ENCODE measurements at places on chromosomes 16 and 17. TPM values are rescaled to one million over a fixed set of nuclear protein-coding genes. Genes with fewer than 3 reads are reported as not detected.

The KRTAP4-6 gene
- total RNA-seq: not detected

- no peak for DNase-seq
Observed at GRCh38 chr17:53227111-53227510, 595.6 kb upstream of the KIF2B start.

The HAP1 gene
- 0.31 TPM for total RNA-seq

DNA sequence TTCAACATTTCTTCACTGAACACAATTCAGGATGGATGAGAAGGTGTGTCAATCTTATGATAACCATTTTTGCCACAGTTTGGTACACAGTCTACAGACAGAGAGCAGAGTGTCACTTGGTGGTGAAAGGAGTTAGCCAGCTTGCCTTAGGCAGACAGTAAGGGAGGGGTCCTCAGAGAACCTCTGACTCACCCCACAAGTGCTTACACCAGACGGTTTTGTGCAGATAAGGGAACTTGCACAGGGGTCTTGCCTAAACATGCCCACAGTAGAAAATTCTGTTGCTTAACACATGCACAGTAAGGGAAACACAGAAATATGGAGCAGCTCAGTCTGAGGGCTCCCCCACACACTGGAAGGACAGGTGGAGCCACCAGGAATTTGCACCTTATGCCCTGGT, 204.5 kb upstream of the CDH8 start:
- no peak for DNase-seq

GRCh38 chr17:39486242-39486641, 25.0 kb downstream of the CDK12 start:
- no peak for DNase-seq

The ZSCAN10 gene
- total RNA-seq: 0.29 TPM

The MYH13 gene
- total RNA-seq: not detected

GRCh38 chr16:50372611-50373344, 4.0 kb upstream of the BRD7 start:
- no peak for DNase-seq

DNA sequence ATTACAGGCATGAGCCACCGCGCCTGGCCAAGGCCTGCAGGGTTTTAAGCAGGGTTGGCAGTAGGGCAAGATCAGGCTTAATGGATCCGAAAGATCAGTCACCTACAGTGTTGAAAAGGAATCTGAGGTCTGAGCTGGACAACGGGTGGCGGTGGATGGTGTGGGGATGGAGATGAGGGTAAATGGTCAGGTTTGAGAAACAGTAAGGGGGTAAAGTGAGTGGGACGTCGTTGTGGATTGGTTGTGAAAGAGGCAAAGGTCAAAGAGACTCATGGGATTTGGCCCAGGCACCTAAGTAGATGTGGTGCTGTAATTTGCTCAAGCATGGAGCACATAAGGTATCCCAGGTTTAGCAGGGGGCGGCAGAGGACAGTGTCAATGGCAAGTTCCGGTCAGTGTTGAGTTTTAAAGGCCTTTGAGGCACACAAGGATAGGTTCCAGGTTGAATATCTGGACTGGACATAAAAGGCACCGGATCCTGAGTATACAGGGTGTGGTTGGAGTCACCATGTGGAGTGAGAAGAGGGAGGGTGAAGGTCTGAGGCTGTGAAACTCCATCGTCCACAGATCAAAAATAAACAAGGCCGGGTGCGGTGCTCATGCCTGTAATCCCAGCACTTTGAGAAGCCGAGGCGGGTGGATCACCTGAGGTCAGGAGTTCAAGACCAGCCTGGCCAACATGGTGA, 1.1 kb upstream of the SLC16A5 start:
- no peak for DNase-seq

DNA sequence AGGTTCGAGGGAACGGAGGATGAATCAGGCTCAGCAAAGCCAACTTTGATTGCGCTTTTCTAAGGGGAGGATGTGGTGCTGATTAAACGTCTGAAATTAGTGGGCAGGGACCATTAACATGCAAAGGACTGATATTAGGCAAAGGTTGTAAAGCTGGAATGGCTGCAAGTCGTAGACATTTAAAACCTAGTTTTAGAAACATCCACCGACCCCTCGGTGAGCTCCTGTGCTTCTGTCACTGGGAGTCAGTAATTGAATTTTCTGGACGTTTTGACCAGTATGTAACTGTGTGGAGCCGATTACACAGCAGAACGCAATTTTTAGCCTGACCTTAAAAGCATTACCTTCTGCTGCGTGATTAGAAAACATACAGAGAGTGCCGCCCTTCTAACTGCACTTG, 220.6 kb upstream of the HSBP1 start:
- no peak for DNase-seq

GRCh38 chr16:80407265-80407987, 133.4 kb upstream of the DYNLRB2 start:
- no peak for DNase-seq

GRCh38 chr17:75945211-75945610, 4.4 kb upstream of the FBF1 start:
- no peak for DNase-seq

GRCh38 chr16:67210069-67210937, 11.4 kb downstream of the ELMO3 start:
- DNase-seq: no peak

- no peak for DNase-seq
Observed at GRCh38 chr16:67011274-67011673, 17.7 kb upstream of the CBFB start.

- no peak for DNase-seq
Observed at GRCh38 chr17:57666201-57666870, 78.8 kb downstream of the CCDC182 start.

The KRTAP3-1 gene
- not detected for total RNA-seq

- DNase-seq: no peak
Observed at GRCh38 chr17:27518048-27518447, 61.8 kb downstream of the KSR1 start.

The TBC1D3 gene
- not detected for total RNA-seq

DNA sequence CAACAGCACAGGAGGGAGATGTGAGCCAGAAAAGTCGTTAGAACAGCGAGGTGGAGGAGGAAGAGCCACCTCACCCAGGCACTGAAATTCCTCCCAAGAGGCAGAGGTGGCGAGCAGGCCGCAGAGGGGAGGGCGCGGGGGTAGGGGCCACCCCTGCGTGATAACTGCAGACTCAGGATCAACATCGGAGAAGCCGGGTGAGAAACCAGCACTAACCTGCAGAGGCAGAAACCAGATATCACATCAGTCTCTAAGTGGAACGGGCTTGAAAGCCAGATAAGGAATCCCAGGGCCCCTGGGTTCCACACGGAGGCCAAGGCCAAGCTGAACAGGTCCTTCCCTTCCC, 39.4 kb upstream of the ZC3H18 start:
- no peak for DNase-seq

GRCh38 chr17:51120357-51120738, 320 bp downstream of the SPAG9 start:
- DNase-seq: peak; percentile 54

The EFNB3 gene
- total RNA-seq: not detected

GRCh38 chr16:25413975-25414374, 156.3 kb upstream of the ZKSCAN2 start:
- DNase-seq: no peak

DNA sequence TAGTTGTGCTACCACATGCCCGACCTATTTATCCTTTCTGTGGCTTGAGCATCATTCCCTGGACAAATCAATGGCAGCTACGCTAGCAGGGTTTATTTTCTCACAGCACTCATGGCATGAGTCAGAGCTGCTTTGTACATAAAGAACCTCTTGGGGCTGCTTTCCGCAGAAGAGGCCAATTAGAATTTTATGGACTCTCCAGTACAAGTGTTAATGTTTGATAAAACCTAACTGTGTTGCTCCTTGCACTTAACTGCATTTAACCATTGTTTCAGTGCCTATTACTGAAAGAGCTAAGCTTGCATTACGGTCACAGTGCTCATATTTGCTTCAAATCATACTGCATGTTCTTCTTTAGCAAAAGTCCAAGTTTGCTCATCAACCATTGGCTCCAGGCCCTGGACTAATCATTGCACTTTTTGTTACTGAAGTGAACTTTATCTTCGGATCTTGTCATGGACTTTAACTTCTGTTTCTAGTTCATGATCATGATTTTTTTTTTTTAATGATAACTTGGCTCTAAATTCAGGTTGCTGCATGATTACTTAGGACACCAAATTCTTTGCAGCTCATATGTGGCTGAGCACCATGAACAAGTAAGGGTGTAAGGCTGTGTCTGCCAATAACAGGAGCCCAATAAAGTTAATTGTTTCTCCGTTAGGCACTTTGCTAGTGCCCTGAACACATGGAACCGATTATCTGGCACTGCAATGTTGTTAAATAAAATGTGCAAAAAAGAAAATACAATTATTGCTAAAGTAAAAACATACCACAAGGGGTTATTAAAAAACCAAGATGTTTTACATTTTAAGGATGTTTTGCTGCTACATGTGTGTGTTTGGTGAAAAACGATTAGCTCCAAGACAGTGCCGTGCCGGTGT, 492.2 kb downstream of the KCNJ2 start:
- DNase-seq: no peak

The IL34 gene
- not detected for total RNA-seq

GRCh38 chr17:77749321-77749751, 209.2 kb upstream of the TNRC6C start:
- no peak for DNase-seq

DNA sequence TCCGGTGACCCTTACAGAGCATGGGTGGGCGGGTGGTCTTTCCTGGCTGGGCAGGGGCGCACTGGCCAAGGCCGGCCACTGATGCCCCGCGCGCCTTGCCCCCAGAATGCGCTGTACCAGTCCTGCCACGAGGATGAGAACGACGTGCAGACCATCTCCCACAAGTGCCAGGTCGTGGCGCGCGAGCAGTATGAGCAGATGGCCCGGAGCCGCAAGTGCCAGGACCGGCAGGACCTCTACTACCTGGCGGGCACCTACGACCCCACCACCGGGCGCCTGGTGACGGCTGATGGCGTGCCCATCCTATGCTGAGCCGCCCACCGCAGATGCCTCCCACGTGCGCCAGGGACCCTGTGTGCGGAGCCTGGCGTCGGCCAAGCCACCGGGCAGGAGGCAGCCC, 49.1 kb downstream of the ACTG1 start:
- no peak for DNase-seq

DNA sequence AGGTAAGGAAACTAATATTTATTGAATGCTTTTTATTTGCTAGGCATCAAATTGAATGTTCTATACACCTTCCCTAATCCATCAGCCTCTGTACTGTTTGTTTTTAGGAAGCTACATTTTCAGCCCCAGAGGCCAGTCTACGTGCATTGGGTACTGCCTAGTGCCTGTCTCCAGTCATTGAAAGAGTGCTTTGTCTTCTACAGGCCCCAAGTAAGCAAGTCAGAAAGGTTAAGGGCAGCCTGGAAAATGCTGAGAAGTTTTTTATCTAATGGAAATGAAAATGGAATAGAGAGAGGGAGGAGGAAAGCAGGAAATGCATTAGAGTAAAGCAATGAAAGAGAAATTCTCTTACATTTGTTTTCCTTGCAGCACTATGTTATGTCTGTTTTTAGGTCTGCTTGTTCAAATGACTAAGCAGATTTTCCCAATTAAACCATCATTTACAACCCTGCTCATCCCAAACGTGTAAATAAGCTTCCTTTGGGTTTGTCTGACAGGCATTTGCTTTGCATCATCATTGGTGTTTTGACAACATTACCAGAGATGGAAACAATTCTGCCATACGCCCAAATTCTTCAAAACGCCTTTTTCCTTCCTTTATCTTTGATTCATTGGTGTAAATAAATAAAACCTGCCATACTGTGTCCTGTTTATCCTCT, 116.0 kb upstream of the GOT2 start:
- DNase-seq: no peak

DNA sequence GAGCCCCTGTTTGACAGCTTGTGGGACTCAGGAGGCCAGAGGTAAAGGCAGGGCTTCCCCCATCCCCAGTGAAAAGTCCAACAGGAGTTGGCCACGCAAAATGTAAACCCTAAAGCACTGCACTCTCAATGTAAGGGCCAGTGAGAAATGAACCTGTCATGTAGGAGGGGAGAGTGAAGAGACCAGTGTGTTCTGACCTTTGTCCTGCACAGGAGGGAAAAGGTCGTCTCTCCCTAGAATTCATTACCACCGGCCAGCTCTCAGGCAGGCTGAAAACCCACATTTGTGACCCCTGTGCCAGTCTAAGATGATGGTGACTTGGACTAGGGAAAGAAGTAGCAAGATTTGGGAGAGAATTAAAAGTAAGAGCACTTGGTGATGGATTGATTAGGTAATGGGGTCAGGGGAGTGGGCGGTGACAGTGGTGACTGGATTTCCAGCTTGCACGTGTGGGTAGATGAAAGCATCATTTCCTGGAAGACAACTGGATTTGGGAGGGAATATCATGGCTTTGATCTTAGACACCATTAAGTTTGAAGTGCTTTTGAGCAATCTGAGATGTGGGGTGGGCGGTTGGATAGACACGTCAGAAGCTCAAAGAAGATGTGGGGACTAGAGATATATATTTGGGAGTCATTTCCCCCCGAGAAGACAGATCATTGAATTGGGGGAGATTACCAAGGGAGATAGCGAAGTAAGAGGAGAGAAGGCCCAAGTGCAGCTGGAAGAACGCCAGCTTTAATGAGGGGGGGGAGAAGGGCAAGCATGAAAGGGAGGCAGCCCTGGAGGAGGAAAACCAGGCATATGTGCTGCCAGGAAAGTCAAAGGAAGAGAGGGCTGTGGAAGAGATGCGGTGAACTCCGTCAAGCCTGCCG, 119.5 kb downstream of the NTN1 start:
- DNase-seq: no peak

DNA sequence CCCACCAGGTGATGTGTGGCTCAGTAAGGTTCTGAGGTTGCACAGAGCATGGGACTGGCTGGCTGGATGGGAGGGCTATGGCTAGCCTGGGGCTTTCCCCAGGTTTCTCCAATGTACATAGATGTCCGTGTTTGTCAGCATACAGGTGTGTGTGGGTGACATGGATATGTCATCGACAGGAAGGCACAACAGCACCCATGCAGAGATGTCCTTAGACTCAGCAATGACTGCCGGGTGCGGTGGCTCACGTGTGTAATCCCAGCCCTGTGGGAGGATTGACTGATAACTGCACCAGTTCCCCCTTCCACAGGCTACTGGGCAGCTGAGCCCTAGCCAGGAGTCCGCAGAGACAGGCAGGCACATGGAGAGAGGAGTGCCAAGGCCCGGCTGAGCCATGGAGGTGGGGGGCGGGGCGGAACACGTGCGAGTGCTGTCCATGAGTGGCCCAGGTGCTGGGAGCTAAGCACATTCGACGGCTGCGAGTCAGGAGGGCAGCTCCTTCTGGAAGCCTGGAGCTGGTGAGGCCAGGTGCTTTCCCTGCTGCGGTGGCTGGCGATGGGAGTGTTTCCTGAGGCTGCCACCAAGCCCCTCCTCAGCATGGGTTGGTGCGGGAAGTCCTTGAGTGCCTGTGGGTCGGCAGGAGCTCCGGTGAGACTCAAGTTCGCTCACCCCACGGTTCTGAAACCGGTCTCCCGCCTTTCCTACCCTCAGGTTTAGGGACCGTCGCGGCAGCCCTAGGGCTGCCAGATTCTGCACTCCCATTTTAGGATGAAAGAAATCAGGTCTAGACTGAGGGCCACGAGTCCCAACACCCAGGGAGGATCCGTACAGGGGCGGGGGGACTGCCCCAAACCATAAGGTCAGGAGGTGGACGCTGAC, 858 bp upstream of the ASPSCR1 start:
- DNase-seq: peak; percentile 26
